ENCODE measurements at places on chromosomes 7 and 10. TPM values are rescaled to one million over a fixed set of nuclear protein-coding genes. Genes with fewer than 3 reads are reported as not detected.

FMC1 gene
- polyA plus RNA-seq: 10.9 TPM

NKX2-3 gene
- polyA plus RNA-seq: 0.07 TPM

PDE6C gene
- not detected for polyA plus RNA-seq

AFAP1L2 gene
- polyA plus RNA-seq: 19.5 TPM

BAMBI gene
- 62.3 TPM for polyA plus RNA-seq

VIPR2 gene
- 4.9 TPM for polyA plus RNA-seq

SLC29A3 gene
- polyA plus RNA-seq: 16.6 TPM

ENO4 gene
- 0.30 TPM for polyA plus RNA-seq

GPR85 gene
- 0.13 TPM for polyA plus RNA-seq

ZFYVE27 gene
- polyA plus RNA-seq: 23.5 TPM

DNA sequence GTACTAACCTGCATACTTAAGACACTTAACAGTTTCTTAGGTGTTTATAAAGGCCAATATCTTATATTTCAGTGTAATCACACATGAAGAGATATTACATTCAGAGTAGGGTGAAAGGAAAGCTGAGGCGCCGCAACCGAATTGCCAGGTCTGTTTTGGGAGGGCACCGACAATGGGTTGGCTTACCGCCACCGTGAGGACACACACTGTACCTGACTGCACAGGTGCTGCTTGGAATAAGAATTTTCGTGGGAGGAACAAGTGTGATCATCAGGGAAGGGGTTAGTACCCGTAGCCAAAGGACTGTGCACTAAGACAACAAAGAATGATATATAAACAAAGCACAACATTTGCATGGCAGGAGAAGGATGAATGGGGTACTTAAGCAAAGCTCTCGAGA is 591.8 kb downstream of the SUGCT start:
- H3K27me3 ChIP-seq: no peaks in the 10 kb centered on the region
- no peak overlapping the region for H3K27ac ChIP-seq
- no peaks in the 10 kb centered on the region for H3K4me1 ChIP-seq
- H3K36me3 ChIP-seq: no peaks in the 10 kb centered on the region

DNA sequence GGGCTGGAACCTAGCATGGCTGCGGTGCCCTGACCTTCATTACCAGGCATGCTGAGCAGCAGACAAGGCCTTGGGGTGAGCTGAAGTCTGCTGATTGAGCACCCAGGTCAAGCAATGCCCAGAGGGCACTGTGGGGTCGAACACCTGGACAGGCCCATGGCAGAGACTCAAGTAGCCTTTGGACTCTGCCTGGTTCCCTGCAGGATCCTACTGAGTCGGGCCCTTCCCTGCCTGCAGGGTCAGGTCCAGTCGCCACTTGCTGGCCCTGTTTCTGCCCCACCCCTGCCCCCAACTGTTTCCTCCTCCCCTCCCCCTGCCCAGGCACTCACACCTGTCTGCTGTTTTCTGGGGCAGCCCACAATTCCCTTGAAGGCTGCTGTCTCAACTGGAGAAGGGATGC is 483.2 kb upstream of the MKI67 start:
- no peaks in the 10 kb centered on the region for H3K36me3 ChIP-seq
- no peak overlapping the region for H3K4me3 ChIP-seq
- no peaks in the 10 kb centered on the region for H3K4me1 ChIP-seq

DNA sequence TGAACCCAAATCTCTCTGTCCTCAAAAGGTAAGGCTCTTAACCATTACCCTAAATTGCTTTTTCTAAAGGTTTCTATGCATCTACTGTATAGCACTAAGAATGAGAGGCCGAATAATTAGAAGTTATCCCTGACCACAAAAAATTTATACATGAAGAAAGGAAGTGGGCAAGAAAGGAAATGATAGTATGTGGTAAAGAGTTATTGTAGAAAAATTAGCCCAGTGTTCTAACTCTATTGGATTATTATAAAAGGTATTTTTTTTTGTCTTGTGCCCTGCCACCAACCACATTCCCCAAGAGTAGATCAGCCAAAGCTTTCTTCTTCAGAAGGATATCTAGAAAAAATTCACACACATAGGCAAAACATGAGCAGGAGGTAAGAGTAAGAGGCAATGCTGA is 45.4 kb downstream of the DKK1 start:
- H3K27ac ChIP-seq: no peak overlapping the region
- no peaks in the 10 kb centered on the region for H3K27me3 ChIP-seq
- DNase-seq: no peak
- no peak overlapping the region for H3K4me3 ChIP-seq
- H3K36me3 ChIP-seq: no peaks in the 10 kb centered on the region

DNA sequence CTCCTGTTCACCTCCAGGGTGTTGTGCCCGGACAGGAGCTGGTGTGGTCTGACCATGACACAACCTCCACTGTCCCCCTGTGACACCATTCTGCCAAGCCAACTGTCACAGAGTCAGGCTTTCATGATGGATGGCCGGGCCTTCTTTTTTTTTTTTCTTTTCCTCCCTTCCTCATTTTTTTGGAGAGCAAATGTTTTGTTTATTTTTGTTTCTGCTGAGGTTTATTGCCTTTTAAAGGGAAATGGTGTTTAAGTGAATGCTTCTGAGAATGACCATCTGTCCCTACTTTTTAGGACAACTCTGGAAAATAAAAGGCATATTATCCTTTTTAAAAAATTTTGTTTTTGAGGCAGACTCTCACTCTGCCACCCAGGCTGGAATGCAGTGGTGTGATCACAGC is 115.1 kb upstream of the NPS start:
- H3K4me3 ChIP-seq: no peak overlapping the region
- no peak overlapping the region for H3K27ac ChIP-seq
- H3K27me3 ChIP-seq: no peaks in the 10 kb centered on the region
- DNase-seq: no peak
- H3K4me1 ChIP-seq: peaks cover 6% of the 10 kb centered on the region
- H3K36me3 ChIP-seq: no peaks in the 10 kb centered on the region

DNA sequence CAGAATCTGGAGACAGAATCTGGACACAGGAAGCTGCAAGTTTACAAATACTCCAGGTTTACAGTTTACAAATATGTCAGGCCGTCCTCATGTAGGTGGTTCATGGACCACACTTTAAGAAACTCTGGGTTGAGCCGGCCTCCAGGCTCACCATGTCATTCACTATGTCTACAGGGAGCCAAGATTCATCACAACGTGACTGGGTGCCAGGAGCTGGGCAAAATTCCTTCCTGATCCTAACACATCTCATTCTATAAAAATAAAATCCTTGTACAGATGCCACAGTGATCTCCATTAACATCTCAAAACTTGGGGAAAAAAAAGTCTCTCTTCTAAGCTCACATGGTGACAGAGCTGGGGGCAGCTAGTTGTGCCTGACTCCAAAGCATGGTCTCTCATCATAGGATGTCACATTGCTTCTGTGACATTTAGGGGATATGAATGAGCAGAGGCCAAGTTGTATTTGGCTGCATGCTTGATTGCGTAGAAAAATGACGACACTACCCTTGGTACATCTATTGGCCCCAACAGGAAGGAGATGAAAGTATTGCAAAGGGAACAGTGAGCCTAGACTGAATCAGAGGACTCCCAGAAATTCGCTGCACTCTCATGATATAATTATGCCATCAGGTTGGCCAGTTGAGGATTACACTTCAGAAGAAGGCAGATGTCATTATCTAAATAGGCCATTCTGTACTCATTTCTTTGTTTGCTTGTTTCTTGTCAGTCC is 35.9 kb downstream of the MTURN start:
- no peak overlapping the region for H3K4me3 ChIP-seq
- no peak overlapping the region for H3K27ac ChIP-seq

- H3K27ac ChIP-seq: no peak overlapping the region
- H3K4me1 ChIP-seq: no peaks in the 10 kb centered on the region
- DNase-seq: no peak
- H3K4me3 ChIP-seq: no peak overlapping the region
- H3K27me3 ChIP-seq: no peaks in the 10 kb centered on the region
Measured at GRCh38 chr10:93126483-93127052, 52.9 kb downstream of the CYP26A1 start.

DNA sequence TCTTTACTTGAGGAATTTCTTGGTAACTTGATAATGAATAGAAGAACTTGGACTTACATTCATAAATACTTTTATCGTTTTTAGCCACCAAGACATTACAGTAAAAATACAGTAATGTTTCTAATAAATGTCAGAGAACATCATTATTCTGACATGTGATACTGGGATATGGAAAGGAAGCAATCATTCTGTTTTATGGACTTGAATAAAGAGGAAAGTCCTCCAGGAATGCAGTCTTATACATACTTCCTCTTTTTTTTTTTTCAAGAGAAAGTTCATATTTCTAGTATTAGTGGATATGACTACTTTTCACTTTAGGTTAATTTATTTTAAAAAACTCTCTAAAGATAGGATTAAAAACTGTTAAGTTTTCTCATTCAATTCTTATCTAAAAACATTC is 220.0 kb upstream of the SEMA3C start:
- no peaks in the 10 kb centered on the region for H3K27me3 ChIP-seq
- no peak overlapping the region for H3K4me3 ChIP-seq
- H3K4me1 ChIP-seq: no peaks in the 10 kb centered on the region
- DNase-seq: no peak
- no peaks in the 10 kb centered on the region for H3K36me3 ChIP-seq

GRCh38 chr10:102083541-102083940 is 18.4 kb downstream of the HPS6 start:
- no peaks in the 10 kb centered on the region for H3K4me1 ChIP-seq

- H3K27ac ChIP-seq: peak overlapping the region; percentile 58
- H3K4me1 ChIP-seq: peaks cover 2% of the 10 kb centered on the region
- H3K4me3 ChIP-seq: peak overlapping the region; percentile 56
- peak; percentile 29 for DNase-seq
- no peaks in the 10 kb centered on the region for H3K27me3 ChIP-seq
- no peaks in the 10 kb centered on the region for H3K36me3 ChIP-seq
Measured at GRCh38 chr7:26398427-26398755, 106.7 kb downstream of the SNX10 start.

DNA sequence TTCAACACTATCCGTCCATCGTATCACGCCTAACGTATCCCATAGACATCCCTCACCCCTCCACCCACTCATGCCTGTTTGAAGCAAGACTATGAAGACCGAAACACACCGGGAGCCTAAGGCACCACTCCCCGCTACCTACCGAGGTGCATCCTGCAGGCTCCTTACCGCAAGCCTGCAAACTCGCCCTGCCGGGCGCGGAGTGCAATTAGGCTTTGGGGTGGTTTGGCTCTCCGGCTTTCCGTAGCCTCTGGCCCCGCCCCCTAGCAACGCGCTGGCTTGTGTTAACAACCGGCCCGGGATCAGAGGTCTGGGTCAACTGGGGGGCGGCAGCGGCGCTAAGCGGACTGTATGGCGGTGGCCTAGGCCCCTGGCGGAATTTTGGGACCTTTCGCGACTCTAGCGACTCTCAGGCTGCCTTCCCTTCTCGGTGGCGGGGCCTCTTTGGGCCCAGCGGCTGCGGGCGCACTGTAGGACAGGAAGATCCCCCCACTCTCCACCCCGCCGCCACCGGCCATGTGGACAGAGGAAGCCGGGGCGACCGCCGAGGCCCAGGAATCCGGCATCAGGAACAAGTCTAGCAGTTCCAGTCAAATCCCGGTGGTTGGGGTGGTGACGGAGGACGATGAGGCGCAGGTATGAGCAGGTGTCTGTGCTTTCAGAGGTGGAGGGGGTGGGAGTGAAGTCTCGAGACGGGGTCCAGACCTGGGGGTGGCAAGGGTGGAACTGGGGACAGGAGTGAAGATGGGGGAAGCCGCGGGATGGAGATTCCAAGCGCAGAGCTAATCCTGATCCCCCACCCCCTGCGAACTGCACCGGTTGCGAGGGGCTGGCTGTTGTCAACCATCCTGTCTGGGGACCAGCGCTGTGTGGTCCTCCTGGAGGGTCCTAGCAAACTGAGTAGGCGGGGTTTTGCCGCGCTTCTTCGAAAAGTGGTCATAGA is at the start of gene CFAP69:
Gene CFAP69 (plus strand): TSS at position 266 of the 943 bp plus-strand sequence. CDS start 251 bp downstream, at position 517.
- no peaks in the 10 kb centered on the region for H3K27me3 ChIP-seq
- peaks cover 5% of the 10 kb centered on the region for H3K4me1 ChIP-seq
- DNase-seq: peak; percentile 94
- H3K4me3 ChIP-seq: peak within 1 kb of the TSS; percentile 63
- H3K36me3 ChIP-seq: no peaks in the 10 kb centered on the region
- no peak within 1 kb of the TSS for H3K27ac ChIP-seq

GRCh38 chr7:135707570-135707966 is 20.4 kb downstream of the SLC13A4 start:
- H3K4me3 ChIP-seq: no peak overlapping the region
- no peaks in the 10 kb centered on the region for H3K36me3 ChIP-seq
- DNase-seq: no peak
- no peaks in the 10 kb centered on the region for H3K27me3 ChIP-seq

DNA sequence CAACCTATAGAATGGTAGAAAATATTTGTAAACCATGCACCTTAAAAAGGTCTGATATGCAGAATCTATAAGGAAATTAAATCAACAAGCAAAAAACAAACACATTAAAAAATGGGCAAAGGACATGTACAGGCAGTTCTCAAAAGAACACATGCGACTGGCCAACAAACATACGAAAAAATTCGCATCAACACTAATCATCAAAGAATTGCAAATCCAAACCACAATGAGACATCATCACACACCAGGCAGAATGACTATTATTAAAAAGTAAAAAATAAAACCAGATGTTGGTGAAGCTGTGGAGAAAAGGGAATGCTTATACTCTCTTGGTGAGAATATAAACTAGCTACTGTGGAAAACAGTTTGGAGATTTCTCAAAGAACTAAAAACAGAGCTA is 33.2 kb downstream of the TMEM229A start:
- no peak overlapping the region for H3K27ac ChIP-seq
- H3K4me3 ChIP-seq: no peak overlapping the region
- DNase-seq: no peak
- H3K27me3 ChIP-seq: no peaks in the 10 kb centered on the region
- no peaks in the 10 kb centered on the region for H3K36me3 ChIP-seq

DNA sequence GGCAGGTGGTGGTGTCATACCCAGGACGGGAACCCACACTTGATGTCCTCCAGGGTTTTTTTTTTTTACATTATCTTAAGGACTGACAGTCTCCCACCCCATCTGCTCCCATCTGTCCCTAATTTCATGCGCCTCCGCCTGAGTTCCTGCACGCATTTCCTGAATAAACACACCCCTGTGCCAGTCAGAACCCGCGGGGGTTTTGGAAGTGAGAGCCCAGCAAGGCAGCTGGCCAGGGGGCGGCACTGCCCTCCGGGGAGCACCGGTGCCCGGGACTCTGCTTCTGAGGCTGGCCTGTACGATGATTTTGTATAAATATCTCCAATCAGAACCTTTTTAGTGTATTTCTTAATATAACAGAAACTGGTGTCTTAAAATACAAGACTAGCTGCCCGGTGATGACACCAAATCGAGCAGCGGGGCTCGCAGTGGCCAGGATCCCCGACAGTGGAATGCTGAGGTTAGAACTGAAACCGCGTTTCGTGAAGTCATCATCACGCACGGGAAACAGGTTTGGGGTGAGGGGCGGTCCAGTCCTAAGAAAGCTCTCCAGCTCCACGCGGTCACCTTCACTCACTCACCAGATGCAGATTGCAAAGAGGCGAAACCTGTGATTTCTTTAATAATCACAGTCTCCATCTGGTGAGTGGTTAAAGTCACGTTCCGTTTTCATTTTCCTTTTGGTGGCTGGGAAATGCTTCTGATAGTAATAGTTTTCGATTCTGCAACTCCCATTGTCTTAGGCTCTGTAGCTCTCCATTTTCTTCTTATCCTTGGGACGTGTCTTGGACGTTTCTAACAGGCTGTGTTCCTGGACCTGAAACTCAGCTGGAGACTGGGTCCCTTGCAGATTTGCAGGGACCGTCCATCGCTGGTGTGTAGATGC is 19.7 kb downstream of the BNIP3 start:
- DNase-seq: no peak
- H3K27me3 ChIP-seq: no peaks in the 10 kb centered on the region
- H3K4me3 ChIP-seq: no peak overlapping the region
- no peaks in the 10 kb centered on the region for H3K4me1 ChIP-seq
- H3K27ac ChIP-seq: no peak overlapping the region
